Stimulated activated CD4-positive, alpha-beta T cell treated with anti-CD3 and anti-CD28 coated beads, Interleukin-1b, Interleukin-23, amount 100 ng/mL, for 24 hours (primary cell): ENCODE measurements at places on chromosomes 5 and 9.

GRCh38 chr5:95649842-95650620 is 3.5 kb downstream of the RFESD start:
- no peak for DNase-seq

DNA sequence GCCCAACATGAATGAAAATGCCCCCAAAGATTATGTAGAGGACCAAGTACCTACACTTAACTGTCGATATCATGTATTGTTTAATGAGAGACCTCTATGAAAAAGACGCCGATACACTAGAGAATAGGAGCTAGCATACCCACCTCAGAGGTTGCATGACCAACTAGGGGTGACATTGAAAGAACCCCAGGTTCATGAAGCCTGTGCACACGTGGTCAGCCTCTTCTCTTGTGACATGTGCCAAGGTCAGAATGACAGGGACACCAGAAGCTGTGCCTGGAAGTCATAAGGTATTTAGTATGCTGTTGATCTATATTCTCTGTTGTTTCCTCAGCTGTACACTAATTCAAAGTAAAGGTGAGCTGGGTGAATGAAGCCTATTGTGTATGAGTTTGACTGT is 1594.1 kb downstream of the EFNA5 start:
- DNase-seq: no peak

DNA sequence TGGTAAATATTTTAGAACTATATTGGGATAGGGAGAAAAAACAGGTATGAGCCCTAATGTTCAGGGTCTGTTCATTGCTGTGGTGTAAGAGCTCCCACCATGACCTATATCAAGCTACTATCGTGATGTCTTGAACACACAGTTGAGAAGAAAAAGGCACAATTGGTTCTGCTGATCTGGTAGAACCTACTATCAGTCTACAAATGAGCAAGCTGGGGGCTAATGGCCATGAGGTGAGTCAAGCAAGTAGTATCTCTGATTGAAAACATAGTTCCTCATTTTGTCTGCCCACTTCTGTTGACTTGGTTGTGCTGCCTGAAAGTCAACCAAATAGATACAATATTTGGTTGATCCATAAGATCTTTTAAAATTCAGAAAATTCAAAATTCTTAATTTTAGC is 1026.3 kb downstream of the CDH12 start:
- no peak for DNase-seq

- no peak for DNase-seq
Measured at GRCh38 chr5:114658194-114658593, 296.3 kb downstream of the KCNN2 start.

- DNase-seq: no peak
Measured at GRCh38 chr9:128910906-128911305, 9.9 kb upstream of the PHYHD1 start.

GRCh38 chr9:95446259-95446658 is 70.5 kb downstream of the PTCH1 start:
- DNase-seq: no peak

DNA sequence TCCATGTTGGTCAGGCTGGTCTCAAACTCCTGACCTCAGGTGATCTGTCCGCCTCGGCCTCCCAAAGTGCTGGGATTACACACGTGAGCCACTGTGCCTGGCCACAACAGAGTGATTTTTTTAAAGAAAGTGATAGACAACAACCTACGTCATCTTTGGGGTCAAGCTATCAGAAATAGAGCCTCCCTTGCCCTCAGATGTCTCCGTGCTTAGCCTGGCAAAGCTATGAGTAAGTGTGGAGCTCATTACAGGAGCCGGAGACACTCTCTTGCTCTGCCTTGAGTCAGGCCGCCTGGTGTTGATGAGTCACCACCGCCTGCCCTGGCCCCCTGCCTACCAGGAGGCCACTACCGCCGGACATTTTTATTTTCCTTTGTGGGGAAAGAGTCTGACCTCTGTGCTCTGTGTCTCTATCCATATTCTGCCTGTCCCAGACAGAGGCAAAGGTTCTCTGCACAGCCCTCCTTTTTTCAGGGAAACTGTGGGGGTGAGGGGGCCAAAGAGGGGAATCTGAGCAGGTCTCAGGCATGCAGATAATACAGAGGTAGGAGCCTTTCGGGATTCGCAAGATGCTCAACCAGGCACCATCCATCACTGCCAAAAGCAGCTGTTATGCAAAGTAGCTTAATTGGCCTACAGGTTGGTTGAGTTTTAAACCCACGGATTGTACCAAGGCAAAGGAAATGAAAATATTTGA is 123.7 kb upstream of the CPEB4 start:
- no peak for DNase-seq

GRCh38 chr5:50445296-50445949 is 4.3 kb upstream of the EMB start:
- DNase-seq: no peak

- no peak for DNase-seq
Measured at GRCh38 chr5:164967354-164967753, 1461.9 kb downstream of the MAT2B start.

DNA sequence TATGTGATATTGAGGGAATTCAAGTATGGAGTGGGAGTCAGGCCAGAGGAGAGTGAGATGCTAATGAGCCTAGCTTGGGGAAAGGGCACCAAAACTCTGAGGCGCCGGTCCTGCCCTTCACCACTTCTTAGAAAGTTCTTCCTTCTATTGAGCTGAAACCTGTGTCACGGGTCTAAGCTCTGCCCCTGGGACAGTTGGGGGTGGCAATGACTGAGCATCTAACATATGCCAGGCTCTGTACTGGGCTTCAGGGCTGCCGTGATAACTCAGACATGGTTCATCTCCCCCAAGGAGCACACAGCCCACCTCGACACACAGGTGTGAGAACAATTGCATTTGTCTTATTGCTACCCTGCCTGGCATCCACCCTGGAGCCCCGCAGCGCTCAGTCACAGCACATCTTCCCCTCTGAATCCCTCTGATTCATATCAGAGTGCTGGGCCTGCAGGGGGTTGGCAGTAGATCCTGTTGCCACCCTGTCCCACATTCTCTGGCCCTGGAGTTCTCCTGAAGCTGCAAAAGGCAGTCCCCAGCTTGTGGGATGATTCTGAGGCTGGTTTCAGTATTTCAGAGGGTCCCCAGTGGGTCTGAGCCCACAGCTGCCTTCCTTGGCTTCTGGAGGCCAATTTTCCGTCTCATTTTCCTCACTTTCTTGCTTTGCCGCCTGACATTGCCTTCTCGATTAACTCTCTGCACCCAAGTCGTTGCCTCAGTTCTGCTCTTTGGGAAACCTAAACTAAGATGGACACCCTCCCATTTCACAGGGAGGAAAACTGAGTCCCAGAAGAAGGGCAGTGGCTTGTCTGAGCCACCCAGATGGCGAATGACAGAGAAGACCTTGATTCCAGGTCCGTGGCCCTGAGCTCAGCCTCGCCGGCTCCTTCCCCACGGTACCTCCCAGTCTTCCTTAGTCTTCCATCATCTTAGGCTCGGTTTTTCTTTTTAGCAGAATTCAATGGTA is 42.5 kb downstream of the ALG2 start:
- no peak for DNase-seq

DNA sequence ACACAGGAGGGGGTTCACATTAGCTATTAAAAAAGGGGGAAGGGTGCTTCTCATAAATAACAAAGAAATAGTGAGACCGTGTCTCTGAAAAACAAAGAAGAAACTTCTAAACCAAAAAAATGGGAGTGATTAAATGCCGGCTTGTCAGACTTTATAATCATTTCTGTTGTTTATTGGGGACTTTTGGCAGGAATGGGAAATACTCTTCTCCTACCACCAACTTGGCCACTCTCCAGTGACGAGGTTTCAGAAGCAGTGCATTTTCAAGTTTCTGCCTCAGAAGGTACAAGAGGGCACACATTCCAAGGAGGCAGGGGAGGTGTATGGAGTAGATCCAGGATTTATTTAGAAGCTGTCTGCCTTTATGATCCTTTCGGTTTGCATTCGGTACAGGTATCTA is 46.2 kb downstream of the LIX1 start:
- DNase-seq: no peak

- no peak for DNase-seq
Measured at GRCh38 chr5:125703616-125704015, 719.6 kb upstream of the GRAMD2B start.

DNA sequence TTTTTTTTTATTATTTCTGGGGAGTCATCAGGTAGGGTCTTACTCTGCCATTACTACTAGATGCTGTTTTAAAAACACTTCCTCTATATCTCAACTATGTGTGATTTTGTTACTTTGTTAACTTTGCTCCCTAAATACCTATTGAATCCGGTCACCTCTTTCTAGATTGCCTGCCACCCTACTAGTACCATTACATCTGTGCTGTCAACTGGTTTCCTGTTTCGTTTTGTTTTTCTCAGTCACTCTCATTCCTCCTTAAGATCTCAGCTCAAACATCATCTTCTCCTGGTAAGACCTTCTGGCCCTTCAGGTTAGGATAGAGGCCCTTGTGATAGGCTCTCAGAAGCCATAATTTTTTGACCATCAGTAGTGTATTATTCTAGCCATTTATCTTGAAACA is 324.2 kb upstream of the ATP10B start:
- DNase-seq: no peak

DNA sequence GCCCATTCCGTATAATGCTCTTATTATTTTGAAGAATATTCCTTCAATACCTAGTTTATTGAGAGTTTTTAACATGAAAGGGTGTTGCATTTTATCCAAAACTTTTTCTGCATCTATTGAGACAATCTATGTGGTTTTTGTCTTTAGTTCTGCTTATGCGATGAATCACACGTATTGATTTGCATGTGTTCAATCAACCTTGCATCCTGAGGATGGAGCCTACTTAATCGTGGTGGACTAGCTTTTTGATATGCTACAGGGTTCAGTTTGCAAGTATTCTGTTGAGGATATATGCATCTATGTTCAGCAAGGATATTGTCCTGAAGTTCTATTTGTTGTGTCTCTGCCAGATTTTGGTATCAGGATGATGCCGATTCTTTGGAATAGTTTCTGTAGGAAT is 1070.3 kb upstream of the CDH18 start:
- no peak for DNase-seq

GRCh38 chr9:77751341-77752091 is 103.4 kb upstream of the GNA14 start:
- no peak for DNase-seq

DNA sequence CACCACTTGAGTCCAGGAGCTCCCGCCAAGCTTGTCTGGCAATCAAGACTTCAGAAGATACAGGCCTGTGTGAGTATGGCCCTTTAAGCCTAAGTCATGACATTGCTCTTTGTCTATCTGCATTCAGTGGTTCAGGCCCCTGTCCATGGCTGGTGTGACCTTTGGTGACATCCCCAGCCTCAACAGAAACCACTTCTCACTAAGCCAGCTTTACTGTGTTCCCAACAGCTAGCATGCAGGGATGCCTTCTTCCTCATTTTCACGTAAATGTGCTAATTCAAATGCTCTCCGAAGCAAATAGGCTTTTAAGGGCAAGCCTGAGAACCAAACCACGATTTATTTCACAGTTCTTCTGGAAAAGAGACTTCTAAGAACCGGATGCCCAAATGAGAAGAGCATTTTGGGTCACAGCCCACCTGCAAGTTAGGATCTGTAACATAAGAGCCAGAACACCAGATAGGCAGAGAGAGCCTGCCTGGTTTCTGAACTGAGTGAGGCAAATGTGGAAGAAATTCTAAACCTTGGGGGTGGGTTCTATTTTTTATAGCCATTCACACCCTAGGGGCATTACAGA is 14.9 kb downstream of the CD180 start:
- DNase-seq: no peak

GRCh38 chr5:1555011-1555807 is 31.4 kb upstream of the LPCAT1 start:
- no peak for DNase-seq

GRCh38 chr9:36407122-36407723 is 7.2 kb upstream of the RNF38 start:
- peak; percentile 24 for DNase-seq

GRCh38 chr5:159263569-159263905 is 447 bp downstream of the UBLCP1 start:
- DNase-seq: no peak

GRCh38 chr9:37820142-37820541 is 19.5 kb downstream of the DCAF10 start:
- DNase-seq: no peak

- DNase-seq: no peak
Measured at GRCh38 chr5:61767231-61768080, 435.4 kb downstream of the ZSWIM6 start.

GRCh38 chr9:36064448-36065037 is 27.8 kb downstream of the RECK start:
- DNase-seq: no peak

GRCh38 chr5:122252319-122252718 is 59.7 kb upstream of the SNCAIP start:
- DNase-seq: no peak

- no peak for DNase-seq
Measured at GRCh38 chr5:55363856-55364255, 56.1 kb downstream of the MTREX start.

GRCh38 chr9:98280574-98280973 is 25.1 kb upstream of the TBC1D2 start:
- DNase-seq: no peak

- no peak for DNase-seq
Measured at GRCh38 chr9:94630281-94630680, 9.0 kb downstream of the FBP1 start.

DNA sequence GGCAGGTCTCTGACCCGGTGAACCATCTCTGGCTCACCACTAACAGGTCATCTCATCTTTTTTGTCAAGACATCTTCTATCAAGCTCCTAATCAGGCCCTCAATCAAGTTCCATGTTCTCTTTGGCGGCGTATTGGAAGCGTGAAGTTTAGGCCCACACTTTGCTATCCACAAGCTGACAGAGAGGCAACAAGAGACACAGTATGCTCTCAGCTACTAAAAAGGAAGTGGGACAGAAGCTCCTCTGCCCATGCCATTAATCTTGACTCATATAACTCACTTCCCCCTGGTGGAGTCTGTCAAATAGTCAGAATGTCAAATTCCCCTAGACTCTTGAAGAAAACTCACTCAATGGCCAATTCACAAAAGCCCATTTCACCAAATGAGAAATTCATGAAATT is 77.6 kb upstream of the TMC1 start:
- no peak for DNase-seq

GRCh38 chr5:91369480-91369879 is 13.6 kb downstream of the ARRDC3 start:
- no peak for DNase-seq

GRCh38 chr9:109478665-109479380 is 19.3 kb downstream of the PTPN3 start:
- DNase-seq: no peak

- no peak for DNase-seq
Measured at GRCh38 chr9:12765088-12765798, 9.6 kb upstream of the LURAP1L start.

- DNase-seq: no peak
Measured at GRCh38 chr5:170791325-170791954, 7.9 kb downstream of the GABRP start.

- DNase-seq: no peak
Measured at GRCh38 chr9:91060520-91061343, 259.1 kb downstream of the SYK start.
